Transverse colon (tissue), 4 donors: ENCODE measurements at places on chromosomes 16 and 17.

DNA sequence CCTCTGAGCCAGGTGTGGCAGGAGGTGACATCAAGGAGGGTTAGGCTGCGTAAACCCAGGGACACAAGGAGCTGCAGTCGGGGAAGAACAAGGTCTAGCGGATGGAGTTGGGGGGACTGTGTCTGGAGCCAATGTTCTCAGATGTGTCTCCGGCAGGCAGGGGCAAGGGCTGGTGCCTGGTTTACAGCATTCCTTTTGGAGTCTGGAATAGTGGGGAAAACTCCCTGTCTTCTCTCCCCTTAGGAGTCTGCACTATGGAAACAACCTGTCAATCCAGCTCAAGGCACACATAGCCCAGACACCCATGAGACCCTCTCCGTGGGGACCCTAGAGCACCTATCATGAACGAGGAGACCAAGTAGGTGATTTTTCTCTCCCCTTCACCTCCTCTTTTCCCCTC lies 27.5 kb downstream of the NLRC5 start:
- no peak for DNase-seq

DNA sequence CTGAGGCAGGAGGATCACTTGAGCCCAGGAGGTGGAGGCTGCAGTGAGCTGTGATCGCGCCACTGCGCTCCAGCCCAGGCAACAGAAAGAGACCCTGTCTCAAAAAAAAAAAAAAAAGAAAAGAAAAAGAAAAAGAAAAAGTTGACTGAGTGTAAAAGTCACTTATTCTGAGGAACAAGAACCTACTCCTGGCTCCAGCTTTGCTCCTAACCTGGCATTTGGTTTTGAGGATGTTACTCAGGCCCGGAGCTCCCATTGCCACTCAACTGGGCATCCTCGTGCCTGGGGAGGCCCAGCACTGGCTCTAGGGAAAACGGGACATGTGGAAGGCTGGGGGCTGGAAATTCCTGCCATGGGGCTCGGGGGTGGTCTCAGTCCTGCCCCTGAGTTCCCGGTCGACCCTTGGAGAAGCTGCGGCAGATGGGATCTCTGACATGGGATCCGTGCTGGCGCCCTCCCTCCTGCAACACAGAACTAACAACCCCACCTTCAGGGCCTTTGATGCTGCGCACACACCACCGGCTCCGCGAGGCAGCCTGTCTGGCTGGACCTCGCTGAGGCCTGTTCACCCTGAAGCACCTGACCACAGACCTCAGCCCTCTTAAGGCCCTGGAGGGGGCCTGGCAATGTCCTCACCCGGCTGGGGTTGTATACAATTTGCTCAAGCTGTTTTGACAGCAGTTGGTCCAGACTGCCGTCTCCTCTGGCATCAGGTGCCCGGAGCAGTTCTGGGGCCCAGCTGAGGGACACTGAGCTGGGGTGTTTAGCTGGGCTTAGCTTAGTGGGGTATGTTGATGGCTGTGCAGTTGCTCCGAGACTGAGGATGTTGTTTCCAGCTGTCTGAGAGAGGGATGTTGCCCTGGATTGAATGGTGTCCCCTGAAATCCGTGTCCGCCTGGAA lies 12.3 kb downstream of the CD7 start:
- no peak for DNase-seq

DNA sequence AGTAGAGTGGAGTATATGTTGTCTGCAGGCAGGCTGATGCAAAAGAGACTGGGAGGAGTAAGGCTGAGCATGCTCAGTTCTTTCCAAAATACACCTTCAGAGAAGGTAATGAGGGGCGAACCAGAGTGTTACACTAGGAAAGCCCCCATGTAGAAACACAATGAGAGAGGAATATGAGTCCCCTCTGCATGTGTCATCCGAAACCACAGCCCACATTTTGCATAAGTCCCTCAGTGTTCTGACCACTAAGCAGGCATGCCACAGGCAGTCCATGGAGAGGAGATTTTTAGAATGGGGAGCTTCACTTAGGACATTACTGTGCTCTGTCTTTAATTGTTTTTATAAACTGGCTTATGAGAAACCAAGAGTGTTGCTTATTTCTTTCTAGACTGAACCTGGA lies 32.0 kb downstream of the SLC6A2 start:
- no peak for DNase-seq

GRCh38 chr17:45307290-45308015 lies 9.4 kb downstream of the MAP3K14 start:
- DNase-seq: no peak

GRCh38 chr17:60372790-60373483 lies 19.0 kb downstream of the USP32 start:
- DNase-seq: no peak

DNA sequence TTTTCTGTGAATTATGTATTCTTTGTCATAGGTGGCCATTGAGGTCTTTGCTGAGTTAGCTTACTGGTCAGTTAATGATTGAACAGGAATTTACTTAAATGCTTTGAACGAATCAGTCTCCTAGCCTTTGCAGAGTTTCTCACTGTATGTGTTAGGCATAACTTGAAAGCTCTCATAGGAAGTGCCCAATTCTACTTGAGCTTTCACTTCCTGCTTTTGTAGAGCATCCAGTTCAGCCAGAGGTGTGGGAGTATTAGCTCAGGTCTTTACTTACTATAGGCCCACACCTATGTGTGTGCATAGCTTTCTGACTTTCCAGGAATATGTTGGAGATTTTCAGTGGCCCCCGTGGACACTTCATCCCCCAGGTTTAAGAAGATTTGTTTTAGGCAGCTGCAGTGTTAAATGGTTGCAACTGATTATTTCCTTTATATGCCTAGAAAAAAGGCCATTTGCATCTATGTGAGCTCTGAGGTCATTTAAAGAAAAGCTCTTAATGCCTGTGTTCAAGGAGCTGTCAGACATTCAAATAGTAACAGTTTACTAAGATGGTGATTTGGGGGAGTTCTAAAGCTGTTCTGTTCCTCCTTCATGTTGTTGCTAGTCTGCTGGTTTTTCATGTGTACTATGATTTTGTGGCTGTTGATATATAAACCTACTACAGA lies 62.3 kb downstream of the PHKB start:
- DNase-seq: no peak

DNA sequence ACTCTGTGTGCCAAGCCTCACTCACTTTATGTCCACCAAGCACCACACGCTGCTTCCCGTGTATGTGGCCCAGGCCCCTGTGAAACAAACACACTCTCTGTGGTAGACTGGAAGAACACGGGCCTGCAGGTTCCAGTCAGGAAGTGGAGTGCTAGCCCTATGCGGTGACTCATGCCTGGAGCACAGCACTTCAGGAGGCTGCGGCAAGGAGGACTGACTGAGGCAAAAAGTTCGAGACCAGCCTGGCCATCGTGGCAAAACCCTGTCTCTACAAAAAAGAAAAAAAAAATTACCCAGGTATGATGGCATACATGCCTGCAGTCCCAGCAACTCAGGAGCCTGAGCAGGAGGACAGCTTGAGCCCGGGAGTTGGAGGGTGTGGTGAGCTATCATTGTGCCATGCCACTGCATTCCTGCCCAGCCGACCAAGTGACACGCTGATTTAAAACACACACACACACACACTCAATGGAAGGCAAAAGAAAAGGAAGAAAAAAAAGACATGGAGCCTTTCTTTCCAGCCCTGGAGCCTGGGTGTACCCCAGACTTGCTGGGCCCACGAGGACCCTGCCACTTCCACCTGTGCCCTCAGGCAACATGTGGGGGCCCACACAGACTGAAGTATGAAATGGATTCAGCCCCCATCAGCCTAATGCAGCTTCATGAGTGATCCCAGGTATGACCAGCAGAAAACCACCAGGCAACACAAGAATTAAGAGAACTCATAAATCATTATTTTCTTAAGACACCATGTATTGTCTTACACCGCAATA lies 126.6 kb downstream of the ANKRD11 start:
- DNase-seq: peak; percentile 51

GRCh38 chr16:11201498-11202259 lies 54.3 kb downstream of the SOCS1 start:
- no peak for DNase-seq

- no peak for DNase-seq
Observed at GRCh38 chr16:4561596-4561995, 5.5 kb downstream of the C16orf96 start.

GRCh38 chr16:11302977-11303376 lies 21.8 kb upstream of the PRM1 start:
- no peak for DNase-seq

DNA sequence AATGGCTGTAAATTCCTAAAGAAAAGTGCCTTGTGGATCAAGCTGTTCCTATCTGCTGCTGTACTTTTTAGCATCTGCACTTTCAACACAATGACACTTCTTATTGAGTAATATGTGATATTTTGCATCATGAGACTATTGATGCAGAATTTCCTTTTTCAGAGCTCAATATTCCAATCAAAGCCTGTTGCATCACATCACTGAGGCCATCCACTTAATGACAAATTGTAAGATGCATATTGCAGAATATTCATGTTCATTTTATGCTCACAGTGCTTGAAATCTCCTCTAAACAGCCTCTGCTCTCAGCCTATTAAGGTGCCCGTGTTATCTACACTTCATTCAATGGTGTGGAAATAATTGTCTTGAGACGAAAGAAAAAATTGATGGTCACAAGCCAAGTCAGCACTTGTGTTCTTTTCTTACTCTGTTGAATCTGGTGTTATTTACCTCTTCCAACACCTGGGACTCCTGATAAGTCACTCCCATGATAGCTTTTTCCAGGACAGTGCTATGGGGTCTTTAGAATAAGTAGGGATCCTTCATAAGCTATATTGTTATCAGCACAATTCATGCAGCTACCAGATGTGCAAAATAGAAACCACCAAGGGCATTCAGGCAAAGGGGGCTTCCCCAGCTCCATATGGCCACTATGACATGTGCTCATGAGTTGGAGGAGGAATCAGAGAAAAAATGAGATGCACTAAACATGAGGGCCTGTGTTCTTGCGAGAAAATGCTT lies 9.3 kb upstream of the SKAP1 start:
- no peak for DNase-seq

- peak; percentile 44 for DNase-seq
Observed at GRCh38 chr17:42347198-42347597, 41.0 kb downstream of the STAT3 start.

DNA sequence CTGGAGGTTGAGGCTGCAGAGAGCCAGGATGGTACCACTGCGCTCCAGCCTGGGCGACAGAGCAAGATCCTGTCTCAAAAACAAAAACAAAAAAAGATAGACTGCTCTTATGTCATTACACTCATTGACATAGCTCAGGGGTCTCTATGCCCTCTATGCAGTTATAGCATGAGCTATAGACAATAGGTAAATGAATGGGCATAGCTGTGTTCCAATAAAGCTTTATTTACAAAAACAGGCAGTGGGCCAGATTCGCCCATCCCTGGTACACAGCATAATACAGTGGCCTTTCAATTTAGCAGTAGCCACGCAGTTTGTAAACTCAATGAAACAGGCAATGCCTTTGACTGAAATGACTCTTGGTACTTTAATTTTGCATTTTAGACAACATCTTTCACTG lies 51.5 kb downstream of the XYLT1 start:
- DNase-seq: no peak

- DNase-seq: peak; percentile 47
Observed at GRCh38 chr17:72474719-72475477, 354.1 kb downstream of the SOX9 start.

DNA sequence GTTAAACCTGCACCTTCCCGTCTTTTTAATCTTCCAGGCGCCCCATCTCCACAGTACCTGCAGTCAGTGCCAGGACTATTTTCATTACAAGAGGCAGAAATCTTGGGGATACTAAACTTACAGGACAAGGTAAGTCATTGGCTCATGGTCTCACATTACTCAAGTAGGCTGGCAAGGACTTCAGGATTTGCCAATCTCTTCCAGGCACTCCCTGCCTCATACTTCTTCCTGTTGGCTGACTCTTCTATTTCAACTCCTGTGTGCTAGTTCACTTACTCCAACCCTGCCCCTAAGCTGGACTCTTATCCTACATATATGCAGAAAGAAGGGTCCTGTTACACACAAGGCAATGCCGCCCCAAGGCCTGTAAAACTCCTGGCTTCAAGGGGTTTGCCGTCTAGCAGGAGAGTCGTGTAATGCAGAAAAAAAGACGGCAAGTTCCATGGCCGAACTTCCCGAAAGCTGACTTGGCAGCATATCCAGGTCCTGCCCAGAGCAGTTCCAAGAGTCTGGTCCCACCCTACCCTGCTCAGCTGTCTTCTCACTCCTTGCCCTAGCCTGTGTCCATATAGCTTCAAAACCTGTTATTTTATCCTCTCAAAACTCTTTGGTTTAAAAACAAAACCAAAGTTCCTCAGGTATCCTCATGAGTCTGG lies 14.8 kb downstream of the ERN1 start:
- DNase-seq: no peak

DNA sequence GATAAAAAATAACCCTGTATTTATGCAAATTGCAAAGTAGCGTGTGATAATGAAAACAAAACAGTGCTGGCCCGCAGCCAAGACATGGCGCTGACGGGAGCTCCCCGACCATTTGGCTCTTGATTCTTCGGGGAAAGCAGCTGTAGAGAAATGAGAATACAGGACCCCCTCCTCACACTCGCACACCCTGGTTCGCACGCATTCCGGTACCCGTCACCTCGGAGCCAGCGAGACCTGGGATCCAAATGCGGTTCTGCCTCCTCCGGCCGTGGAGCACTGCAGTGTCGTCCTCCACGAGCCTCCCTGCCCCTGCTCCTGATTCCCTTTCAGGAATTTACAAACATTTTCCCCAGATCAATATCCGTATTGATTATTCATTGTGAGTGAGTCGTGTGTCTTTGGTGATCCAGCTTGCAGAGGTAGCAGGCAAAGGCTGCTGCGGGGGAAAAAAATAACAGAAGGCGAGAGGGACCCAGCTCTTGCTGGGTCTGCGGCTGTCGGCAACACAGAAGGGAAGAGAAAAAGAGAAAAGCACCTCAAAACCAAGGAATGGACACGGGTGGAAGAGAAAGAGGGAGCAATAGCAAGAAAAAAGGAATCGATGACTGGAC lies 184.1 kb upstream of the ZFHX3 start:
- DNase-seq: no peak

- no peak for DNase-seq
Observed at GRCh38 chr16:4431023-4431422, 5.4 kb downstream of the DNAJA3 start.

GRCh38 chr16:30930160-30930571 lies 6.8 kb downstream of the FBXL19 start:
- no peak for DNase-seq

DNA sequence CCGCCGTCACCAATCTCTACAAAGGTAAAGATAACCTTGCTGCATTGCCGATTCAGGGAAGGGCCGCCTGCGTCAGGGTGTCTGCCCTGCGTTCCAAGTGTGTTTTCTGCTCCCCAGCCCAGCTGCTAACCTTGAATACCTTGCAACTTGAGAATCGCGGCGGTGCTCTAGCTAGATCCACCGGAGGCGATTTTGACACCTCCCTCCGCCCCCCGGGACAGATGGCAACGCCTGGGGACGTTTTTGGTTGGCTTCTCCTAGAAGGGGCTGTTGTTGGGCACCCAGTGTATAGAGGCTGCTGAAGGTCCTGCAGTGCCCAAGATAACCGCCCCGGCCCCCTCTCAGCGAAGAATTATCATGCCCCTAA lies 1.5 kb downstream of the HAPSTR1 start:
- peak; percentile 42 for DNase-seq

GRCh38 chr17:7897773-7898172 lies 9.2 kb downstream of the CHD3 start:
- DNase-seq: peak; percentile 27
